Adipocyte (in vitro differentiated cells): ENCODE measurements at places on chromosomes 7 and 10.

DNA sequence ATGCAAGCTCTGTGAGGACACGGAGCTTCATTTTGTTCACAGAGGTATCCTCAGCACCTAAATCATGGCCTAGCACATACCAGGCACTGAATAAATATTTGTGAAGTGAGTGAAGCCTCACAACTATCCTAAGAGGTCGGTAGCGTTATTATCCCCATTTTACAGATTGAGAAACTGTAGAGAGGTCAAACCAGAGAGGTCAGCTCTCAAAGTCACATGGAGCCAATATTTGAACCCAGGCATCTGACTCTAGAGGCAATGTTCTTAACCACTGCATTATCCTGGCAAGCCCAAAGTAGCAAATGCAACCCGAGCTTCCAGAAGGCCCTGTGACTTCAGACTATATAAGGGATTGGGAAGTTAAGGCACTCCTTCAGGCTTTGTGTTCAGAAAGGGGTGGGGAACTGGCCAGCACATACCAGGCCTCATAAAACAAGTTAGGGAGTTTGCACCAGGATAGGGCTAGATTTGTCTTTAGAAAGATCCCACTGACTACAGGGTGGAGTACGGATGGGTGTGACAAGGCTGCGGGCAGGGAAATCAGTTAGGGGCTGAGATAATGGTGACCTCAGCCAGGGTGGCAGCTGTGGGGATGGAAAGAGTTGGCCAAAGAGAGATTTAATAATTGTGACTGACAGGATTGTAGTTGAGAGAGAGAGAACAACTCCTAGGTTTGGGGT, 101.4 kb downstream of the TBXAS1 start:
- no peak for DNase-seq

- no peak for DNase-seq
Measured at GRCh38 chr10:77972148-77972547, 45.6 kb upstream of the DLG5 start.

DNA sequence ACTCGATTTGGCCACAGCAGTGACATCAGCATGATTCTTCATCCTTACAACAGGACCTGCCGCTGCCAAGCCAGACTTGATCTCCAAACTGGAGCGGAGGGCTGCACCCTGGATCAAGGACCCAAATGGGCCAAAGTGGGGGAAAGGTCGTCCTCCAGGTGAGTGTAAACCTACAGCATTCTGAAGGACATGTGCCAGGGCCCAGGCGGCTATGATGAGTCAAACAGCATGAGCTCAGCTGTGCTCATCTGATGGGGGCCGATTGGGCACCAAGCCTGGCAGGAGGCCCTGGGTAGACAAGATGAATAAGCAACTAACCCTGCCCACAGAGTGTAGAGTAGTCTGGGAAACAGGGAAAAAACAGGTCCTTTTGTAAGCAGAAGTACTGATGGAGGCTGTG, 14.4 kb upstream of the ATP6V0E2 start:
- no peak for DNase-seq

- DNase-seq, result peak; percentile 89
Measured at GRCh38 chr7:151232917-151233701, 826 bp downstream of the CHPF2 start.

DNA sequence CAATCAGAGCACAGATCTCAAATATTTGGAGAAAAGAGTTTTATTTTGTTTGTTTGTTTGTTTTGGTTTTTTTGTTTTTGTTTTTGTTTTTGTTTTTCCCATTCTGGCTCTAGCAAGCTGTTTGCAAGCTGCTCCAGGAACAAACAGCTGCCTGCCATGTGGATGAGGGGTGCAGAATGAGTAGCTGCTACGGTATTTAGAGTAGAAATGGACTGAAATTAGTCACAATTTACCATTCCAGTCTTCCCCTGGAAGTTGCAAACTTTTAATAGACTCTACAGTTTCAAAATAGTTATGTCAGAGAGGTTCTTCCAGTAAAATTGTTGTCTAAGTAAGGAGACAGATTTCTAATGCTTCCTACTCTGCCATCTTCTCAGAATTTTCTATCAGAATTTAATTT, 27.1 kb upstream of the TAS2R16 start:
- peak; percentile 5 for DNase-seq

DNA sequence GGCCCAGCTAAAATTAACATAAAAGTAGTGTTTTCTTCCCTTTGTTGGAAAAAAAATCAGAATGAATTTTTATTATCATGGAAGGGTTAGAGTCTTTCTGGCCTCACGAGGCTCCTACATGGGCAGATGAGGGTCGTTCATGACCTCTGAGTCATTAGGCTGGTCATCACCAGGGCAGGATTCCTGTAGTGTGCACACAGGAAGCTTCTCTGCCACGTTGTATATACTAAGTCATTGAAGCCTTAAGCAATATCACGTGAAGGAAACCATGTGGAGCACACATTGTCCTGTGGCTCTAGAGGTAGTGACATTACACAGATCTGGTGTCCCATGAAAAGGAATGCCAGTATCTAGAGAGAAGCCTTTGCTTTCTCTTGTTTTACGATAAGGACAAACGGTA, 84.7 kb upstream of the C1QL3 start:
- DNase-seq, result no peak

- DNase-seq, result no peak
Measured at GRCh38 chr10:11578802-11579255, 32.6 kb downstream of the USP6NL start.

GRCh38 chr7:133109816-133110215, 27.9 kb upstream of the CHCHD3 start:
- DNase-seq, result no peak

- no peak for DNase-seq
Measured at GRCh38 chr10:85666987-85667386, 699.6 kb downstream of the GRID1 start.

DNA sequence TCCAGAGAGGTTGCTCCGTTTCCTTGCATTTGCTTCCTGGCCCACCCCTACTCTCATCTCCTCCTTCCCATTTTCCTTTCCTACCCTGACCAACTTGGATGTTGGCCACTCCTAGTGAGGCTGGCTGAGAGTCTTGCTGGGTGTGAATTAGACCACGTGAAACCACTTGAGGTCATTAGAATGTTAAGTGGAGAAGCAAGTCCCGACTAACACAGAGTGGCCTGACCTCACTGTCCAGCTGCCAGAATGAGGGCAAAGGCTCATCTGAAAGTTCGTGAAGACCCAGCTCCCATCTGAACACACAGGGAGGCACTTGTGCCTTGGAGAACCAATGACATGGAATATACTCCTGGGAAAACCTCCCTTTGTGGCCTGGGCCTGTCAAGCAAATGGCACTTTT, 80.8 kb downstream of the WDR11 start:
- no peak for DNase-seq

DNA sequence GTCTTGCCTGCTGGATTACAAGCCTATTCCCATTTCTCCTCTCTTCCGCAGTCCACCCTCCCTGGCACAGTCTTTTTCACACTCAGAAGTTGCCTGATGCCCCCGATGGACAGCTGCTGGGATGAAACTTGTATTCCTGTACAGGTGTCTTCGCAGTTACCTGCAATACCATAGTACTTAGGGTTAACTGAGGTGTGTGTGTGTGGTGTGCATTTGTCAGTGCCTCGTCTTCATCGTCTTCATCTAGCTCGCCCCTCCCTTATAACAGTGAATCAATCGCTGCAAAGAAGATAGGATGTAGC, 11.0 kb downstream of the NXPH1 start:
- DNase-seq, result no peak

DNA sequence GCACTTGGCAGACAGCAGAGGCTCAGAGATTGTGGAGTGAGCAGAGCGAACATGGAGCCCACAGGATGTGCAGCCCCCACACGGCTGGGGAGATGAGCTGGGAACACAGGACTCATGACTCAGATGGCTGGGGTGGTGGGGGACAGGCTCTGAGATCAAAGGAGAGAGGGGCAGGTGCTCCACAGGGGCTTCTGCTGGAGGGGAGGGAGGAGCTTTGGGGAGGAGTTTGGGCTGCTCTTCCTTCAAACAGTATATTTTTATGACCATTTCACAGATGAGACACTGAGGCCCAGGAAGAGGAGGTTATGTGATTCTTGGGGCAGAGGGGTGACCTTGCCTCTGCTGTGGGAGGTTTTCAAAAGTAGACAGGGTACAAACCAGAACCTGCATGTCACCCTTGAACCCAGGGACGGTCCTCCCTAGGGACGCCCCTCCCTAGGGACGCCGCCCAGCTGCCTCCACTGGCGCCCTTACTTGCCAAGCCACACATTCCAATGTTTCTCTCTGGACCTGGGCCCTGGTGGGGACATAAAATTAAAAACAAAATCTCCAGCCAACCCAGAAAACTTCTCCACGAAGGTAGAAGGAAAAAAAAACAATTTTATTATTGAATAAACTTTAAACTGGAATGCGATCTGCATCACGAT, 981 bp upstream of the CRYGN start:
- no peak for DNase-seq

DNA sequence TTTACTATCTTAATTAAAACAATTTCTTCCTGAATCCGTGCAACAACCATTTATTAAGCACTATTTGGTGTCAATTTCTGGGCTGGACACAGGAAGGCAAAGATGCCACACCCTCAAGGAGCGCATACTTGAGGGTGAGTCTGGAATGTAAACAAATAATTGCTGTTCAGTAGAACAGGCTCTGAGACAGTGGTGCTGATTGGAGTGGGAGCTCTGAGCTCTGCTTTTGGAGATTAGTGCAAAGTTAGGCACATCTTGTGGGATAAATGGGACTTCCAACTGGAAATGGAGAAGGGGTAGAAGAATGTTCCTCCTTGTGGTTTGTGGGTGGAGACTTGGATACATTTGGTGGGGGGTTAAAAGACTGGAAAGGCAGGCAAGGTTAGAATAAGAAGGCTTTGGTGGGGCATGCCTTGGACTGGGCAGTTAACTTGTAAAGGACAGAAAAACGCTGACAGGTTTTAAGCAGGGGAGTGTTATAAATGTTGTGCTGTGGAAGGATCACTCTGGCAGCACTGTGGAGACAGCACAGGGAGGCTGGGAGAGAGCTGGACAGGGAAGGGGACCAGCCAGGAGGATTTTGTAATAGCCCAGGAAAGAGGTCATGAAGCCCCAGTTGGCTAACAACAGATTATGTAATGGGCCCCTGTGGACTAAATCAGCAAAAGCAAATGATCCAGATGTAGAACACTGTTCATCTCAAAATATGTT, 80.7 kb downstream of the ZNF365 start:
- peak; percentile 66 for DNase-seq

DNA sequence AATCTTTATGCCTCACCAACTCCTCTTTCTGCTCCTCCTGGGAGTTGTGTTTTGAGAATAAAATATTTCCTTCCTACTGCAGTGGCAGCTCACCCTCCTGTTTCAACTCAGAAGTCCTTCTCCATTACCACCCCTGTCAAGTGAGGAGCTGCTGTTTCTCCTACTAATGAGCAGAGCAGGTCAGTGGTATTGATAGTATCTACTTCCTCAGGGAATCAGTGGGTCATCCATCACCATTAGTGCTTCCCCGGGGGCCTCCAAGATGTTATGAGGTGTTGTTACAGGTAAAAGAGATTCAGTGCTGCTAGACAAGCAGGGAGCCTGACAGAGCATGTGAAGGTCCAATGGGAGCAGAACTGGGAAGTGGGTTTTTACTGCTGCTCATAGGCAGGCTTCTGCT, 795.2 kb downstream of the REEP3 start:
- DNase-seq, result no peak

- no peak for DNase-seq
Measured at GRCh38 chr7:140899883-140900282, 24.8 kb downstream of the BRAF start.

GRCh38 chr7:157557263-157557662, 220.5 kb downstream of the DNAJB6 start:
- no peak for DNase-seq

- no peak for DNase-seq
Measured at GRCh38 chr7:83663131-83663530, 14.2 kb upstream of the SEMA3E start.

- DNase-seq, result no peak
Measured at GRCh38 chr10:127922675-127923366, 15.9 kb downstream of the PTPRE start.

- DNase-seq, result no peak
Measured at GRCh38 chr10:35712486-35712885, 70.4 kb upstream of the FZD8 start.

GRCh38 chr7:2104716-2105115, 128.0 kb downstream of the MAD1L1 start:
- no peak for DNase-seq

DNA sequence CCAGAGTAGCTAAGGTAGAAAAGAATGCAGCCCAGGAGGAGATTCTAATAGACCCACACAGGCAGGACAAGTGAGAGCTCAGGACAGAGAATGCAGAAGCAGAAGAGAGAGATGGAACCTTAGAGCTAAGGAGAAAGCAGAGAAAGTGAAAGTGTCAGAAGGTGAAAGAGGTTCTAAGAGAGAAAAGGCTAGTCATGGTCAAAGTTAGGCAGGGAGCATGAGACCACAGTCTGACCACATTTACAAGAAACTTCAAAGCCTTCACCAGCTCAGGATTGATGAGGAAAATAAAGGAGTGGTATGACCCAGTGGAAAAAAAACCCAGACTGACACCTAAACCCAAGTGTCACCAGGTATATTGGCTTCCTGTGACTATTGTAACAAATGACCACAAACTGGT, 131.8 kb upstream of the WDR11 start:
- DNase-seq, result no peak

DNA sequence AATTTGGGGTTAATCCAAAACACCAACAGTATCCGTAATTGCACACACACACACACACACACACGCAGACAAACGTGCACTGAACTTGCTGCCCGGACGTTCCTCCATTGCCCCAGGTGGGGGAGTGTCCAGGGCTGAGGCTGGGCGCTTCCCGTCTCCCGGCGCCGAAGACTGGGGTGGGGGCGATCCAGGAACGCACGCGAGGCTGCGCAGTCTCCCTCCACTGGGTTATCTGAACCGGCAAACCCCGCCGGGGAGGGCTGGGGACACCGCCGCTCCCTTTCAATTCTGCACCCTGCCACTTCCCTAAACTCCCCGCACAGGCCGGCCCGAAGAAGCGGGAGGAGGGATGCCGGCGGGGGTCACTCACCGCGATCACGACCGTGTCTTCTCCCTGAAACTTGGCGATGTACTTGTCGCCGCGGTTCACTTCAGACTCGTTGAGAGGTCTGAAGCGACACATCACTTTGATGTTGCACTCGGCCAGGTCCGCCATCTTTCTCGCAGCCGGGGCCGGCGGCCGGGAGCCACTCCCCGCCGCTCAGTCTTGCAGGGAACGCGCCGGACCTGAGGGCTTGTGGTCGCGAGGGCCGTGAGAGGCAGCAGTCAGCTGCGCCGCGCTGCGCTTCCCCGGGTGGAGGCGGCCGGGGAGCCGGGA, 618 bp downstream of the KIF5B start:
- DNase-seq, result peak; percentile 81

GRCh38 chr10:27661514-27662286, 83.9 kb downstream of the MKX start:
- no peak for DNase-seq

DNA sequence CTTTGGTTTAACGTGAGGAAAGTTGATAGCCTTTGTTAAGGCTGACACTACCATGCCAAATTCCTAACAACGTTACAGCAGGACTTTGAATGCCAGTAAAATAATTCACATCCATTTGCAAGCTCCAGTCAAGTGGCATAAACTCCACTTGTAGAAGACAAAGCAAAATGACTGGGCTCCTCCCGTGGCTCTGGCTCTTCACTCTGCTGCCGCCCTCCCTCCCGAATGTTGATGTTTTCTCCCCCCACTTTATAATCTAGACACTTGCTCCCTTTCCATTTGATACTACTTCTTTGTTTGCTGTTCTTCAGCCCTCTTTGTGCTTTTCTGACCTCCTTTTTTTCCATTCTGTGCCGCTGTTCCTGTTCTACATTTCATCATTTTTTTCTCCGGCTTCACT, 22.8 kb upstream of the ITGB8 start:
- DNase-seq, result no peak

GRCh38 chr10:73131301-73131700, 21.0 kb downstream of the NUDT13 start:
- peak; percentile 18 for DNase-seq
